ENCODE measurements at places on chromosomes 1 and 21. TPM values are rescaled to one million over a fixed set of nuclear protein-coding genes. Genes with fewer than 3 reads are reported as not detected.

KCNN3 gene
- polyA plus RNA-seq, result not detected

TCHH gene
- polyA plus RNA-seq, result not detected

ZSWIM5 gene
- polyA plus RNA-seq, result 20.6 TPM

RYR2 gene
- polyA plus RNA-seq, result not detected

HCRTR1 gene
- not detected for polyA plus RNA-seq

MRAP gene
- 0.57 TPM for polyA plus RNA-seq

SMG7 gene
- 26.7 TPM for polyA plus RNA-seq

SPATA46 gene
- polyA plus RNA-seq, result not detected

AMPD1 gene
- polyA plus RNA-seq, result not detected

INTS11 gene
- 94.8 TPM for polyA plus RNA-seq

APOBEC4 gene
- polyA plus RNA-seq, result not detected

KRTAP24-1 gene
- not detected for polyA plus RNA-seq

All from HepG2 (cell line).